Head of caudate nucleus (tissue), 42 donors: ENCODE measurements at places on chromosomes 5 and 9.

- peak; percentile 86 for DNase-seq
Measured at GRCh38 chr5:10856683-10857337, 95.8 kb upstream of the DAP start.

DNA sequence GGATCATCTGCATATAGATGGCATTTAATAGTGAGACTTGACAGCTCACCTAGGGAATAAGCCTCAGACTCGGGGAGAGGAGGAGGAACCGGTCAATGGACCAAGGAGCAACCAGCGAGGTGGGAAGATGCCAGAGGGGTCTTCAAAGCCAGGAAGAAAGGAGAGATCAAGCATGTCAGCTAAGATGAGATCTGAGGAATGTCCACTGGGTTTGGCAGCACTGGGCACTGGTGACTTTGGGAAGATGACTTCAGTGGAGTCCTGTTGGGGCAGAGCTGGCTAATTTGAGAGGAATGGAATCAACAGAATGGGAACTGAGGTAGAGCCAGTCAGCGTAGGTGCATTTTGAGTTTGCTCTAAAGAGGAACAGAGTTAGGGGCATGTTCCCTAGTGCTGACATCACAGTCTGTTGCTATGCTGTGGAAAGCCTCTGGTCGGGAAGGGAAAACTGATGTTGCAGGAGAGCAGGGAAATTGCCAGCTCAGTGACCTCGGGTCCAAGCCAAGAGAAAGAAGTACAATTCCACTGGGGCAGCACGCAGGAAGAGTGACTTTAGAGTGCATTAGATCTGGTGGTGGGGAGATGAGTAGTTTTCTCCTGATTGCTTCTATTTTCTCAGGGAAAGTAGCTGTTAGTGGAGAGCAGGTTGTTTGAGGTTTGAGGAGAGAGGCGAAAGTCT, 56.9 kb downstream of the ZNF618 start:
- DNase-seq, result no peak

DNA sequence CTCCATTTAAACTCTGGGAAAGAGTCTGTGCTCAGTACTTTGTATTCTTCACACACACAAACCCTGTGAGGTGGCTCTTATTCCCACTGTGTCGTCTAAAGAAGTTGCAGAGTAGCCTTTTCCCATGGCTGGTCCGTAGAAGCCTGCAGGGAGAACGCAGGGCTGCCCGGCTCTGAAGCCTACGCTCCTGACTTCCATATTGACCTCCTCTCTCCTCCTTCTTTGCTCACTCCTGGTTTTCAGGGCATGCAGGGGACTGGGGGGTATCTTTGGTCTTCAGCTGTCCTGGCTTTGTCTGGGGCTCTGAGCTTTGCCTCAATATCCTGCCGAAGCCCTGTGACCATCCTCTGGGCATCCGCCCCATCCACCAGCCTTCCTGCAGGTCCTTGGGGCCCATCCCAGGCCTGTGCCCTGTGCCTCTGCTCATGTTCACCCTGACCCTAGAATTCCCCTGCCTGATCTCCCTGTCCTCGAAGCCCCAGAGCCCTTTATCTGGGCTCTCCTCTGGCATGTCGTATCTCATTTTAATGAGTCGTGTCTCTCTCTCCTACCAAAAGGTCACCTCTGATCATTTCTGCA, 83.8 kb upstream of the FSTL4 start:
- DNase-seq, result peak; percentile 26

DNA sequence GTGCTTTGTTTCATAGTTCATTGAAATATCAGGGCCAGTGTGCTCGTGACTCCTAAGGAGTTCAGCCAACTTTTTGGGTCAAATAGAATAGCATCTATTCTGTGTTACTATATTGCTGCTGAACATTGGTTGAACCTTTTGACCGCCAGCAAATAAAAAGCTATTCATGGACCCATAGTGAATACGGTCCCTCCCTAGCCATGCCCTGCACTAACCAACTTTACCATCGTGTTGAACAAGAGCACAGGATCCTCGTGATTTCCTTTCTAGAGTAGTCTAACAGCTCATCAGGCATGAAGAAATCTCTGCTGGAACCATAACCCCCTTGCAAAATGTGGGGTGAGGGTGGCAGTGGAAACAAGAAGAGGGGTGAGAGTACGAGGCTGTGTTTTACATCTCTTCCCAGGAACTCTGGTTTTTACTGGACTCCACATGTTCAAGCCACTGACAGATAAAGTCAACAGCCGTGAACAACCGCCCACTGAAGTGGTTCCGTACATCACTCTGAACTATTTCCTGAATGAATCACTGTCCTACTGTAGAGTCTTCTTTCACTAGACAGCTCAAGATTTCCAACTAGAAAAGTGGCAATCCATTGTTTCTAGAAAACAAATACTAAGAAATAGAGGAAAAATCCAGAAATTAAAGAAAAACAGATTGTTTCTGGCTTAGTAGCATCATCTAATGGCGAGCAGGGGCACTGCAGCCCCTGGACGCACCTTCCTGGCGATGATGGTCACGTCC, 70.1 kb upstream of the SPATA31E1 start:
- no peak for DNase-seq

GRCh38 chr9:114662081-114662989, 4.7 kb upstream of the TEX53 start:
- DNase-seq, result peak; percentile 79

- DNase-seq, result peak; percentile 42
Measured at GRCh38 chr9:107750741-107751566, 261.4 kb upstream of the KLF4 start.

DNA sequence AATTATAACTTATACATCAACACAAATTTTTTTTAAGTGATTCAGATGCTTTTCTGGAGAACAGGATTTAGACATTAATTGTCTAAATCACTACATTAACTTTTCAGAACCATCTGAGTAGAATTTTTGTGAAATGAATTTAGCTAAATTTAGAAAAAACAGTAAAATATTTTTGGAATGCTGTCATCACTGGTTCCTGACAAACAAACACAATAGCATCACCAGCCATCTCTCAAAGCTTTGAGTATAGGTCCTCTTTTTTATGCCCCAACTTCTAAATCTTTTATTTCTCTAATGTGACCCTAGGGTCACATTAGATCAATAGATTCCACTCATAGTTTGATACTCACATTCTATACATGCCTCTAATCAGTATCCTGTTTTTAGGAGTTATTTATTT, 104.6 kb downstream of the PRR16 start:
- DNase-seq, result no peak

- no peak for DNase-seq
Measured at GRCh38 chr9:108802967-108803366, 52.8 kb downstream of the ACTL7B start.

GRCh38 chr9:16625161-16625631, 245.3 kb downstream of the BNC2 start:
- DNase-seq, result no peak

- DNase-seq, result no peak
Measured at GRCh38 chr9:135416664-135417290, 62.8 kb upstream of the PPP1R26 start.

DNA sequence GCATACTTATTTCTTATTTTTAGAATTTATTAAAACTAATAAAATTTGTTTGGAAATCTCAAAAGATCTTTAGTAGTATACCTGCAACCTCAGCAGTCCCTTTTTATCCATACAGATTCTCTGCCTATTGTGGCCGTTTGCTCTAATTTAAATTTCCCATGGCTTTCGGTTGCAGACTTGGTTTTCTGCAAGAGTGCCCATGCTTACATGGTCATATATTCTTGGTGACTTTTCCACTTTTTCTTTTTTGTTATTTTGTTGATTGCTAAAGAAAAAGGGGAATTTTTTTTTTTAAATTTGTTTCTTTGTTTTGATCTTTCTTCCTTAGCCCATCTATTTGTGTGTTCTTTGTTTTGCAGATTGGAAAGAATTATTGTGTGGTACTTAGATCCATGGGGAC, 20.6 kb downstream of the ZCCHC7 start:
- no peak for DNase-seq

- DNase-seq, result no peak
Measured at GRCh38 chr5:102902647-102903046, 147.5 kb downstream of the PAM start.

GRCh38 chr9:78149702-78150291, 86.1 kb upstream of the CEP78 start:
- no peak for DNase-seq

DNA sequence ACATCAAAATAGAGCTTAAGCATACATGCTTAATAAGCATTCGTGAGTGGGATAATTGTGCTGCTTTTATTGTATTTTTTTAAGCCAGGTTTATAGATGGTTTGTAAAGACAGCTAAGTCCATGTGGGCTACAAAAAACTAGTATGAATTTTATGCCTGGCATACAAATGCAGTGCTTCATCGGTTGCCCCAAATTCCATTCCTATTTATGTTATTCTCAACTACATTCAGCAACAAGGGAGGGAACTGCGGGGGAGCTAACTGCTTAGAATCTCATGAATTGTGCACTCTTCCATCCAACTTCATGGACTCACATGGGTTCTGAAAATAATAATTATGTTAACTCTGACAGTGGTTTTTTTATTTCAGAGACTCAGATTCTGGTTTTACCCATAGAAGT, 199.2 kb downstream of the FAM170A start:
- no peak for DNase-seq

GRCh38 chr5:39453606-39454005, 28.8 kb upstream of the DAB2 start:
- no peak for DNase-seq

- no peak for DNase-seq
Measured at GRCh38 chr9:81268048-81268447, 421.3 kb downstream of the TLE1 start.

- DNase-seq, result no peak
Measured at GRCh38 chr5:82595113-82595512, 317.0 kb upstream of the RPS23 start.

DNA sequence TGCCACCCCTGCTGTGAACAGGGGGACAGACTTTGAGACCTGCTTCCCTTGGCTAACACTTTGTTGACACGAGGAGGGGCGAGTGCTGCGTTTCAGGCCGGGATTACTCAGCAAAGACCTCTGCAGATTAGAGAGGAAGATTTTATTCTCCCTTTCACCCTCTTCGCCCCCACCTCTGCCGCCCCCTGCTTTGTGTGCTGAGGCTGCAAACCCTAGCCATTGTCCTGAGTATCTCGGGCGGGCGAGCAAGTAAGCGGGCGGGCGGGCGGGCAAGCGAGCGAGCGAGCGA, 6.0 kb downstream of the ISL1 start:
- DNase-seq, result no peak

DNA sequence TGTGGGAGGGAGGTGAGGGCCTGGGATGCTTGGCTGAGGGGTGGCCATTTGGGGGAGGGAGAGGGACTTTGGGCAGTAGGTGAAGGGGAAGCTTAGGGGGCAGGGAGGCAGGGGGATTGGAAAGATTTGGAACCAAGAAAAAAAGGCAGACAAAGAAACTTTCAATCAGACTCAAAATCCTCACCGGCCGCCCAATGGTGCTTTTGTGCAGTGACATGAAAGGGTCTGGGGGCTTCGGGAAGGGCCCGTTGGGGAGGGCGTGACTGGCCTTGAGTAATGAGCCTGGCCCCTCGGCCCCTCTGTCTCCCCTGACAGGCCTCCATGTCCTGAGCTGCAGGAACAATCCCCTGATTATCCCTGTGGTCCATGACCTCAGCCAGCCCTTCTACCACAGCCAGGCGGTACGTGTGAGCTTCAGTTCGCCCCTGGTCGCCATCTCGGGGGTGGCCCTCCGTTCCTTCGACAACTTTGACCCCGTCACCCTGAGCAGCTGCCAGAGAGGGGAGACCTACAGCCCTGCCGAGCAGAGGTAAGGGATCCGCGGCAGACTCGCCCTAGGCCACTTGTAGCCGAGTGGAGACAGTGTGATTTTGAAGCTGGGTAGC, 181.1 kb downstream of the PAPPA start:
- DNase-seq, result no peak

GRCh38 chr5:124235576-124235975, 510.9 kb downstream of the ZNF608 start:
- DNase-seq, result peak; percentile 65

- no peak for DNase-seq
Measured at GRCh38 chr9:11871852-11872251, 821.3 kb upstream of the TYRP1 start.

GRCh38 chr5:14399054-14399692, 182.4 kb upstream of the OTULINL start:
- DNase-seq, result no peak

DNA sequence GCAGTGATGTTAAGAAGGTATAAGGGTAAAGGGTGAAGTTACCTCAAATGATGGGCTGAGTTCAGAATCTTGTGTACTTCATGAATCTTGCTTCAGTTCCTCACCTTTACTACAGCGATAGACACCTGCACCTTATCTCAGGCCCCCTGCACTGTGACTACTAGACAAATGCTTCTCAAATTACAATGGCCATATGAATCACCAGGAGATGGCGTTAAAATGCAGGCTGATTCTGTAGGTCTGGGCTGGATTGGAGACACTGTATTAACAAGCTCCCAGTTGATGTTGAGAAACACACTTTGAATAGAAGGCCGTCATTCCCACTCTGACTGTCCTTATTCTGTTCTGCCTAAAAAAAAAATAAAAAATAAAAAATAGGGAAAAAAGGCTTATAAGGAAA, 29.8 kb downstream of the TARS1 start:
- no peak for DNase-seq

GRCh38 chr9:109520475-109521132, 22.5 kb upstream of the PTPN3 start:
- peak; percentile 70 for DNase-seq

DNA sequence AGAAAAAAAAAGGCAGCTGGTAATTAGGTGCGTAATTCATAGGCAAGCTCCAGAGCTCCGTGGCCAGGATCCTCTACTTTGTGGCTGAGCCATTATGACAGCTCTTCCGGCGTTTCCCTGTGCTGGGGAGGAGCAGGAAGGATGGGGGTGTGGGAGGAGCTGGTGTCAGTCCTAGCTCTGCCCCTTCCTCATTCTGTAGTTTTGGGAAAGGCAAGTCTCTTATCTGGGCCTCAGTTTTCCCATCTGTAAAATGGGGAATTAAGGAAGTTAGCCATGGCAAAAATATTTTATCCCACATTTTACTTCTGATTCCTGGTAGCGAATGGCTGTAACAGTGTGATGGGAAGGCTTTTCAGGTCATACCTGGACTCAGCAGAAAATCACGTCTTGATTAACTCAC, 81.1 kb downstream of the SEC61B start:
- DNase-seq, result no peak

- no peak for DNase-seq
Measured at GRCh38 chr5:95087816-95088317, 197.0 kb downstream of the MCTP1 start.

GRCh38 chr9:83231039-83231438, 168.1 kb upstream of the RASEF start:
- DNase-seq, result no peak

GRCh38 chr5:139676406-139676805, 28.3 kb downstream of the CXXC5 start:
- no peak for DNase-seq

GRCh38 chr9:37085233-37085632, 35.1 kb upstream of the ZCCHC7 start:
- no peak for DNase-seq

GRCh38 chr9:137077758-137078693, 709 bp downstream of the UAP1L1 start:
- no peak for DNase-seq

GRCh38 chr5:154753792-154754191, 1.4 kb upstream of the LARP1 start:
- no peak for DNase-seq
